Left kidney (tissue), 8 donors: ENCODE measurements at places on chromosomes 16 and 17. TPM values are rescaled to one million over a fixed set of nuclear protein-coding genes. Genes with fewer than 3 reads are reported as not detected.

KRTAP2-2 gene
- polyA plus RNA-seq: not detected

DNA sequence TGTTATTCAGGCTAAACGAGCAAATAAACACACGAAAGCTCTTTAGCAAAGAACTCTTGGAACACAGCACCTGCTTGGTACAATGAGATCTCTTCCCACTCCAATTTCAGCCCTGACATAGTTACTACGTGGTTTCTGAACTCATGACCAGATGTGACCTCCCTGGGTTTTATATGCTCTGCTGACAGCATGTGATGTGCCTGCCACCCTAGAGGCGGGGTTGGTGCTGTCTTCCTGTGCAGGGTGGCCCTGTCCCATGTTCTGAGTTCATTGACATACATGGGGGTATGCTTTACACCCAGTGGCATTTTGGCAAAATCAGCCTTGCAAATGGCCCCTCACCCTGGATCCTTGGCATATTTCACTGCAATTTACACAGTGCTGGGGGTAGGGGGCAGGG is 475.3 kb upstream of the ZFHX3 start:
- no peak for DNase-seq

MATCAP1 gene
- 51.5 TPM for polyA plus RNA-seq

WNT9B gene
- polyA plus RNA-seq: 8.5 TPM

- DNase-seq: no peak
These were observed 37.7 kb downstream of the C16orf78 start for GRCh38 chr16:49411121-49411970.

DNA sequence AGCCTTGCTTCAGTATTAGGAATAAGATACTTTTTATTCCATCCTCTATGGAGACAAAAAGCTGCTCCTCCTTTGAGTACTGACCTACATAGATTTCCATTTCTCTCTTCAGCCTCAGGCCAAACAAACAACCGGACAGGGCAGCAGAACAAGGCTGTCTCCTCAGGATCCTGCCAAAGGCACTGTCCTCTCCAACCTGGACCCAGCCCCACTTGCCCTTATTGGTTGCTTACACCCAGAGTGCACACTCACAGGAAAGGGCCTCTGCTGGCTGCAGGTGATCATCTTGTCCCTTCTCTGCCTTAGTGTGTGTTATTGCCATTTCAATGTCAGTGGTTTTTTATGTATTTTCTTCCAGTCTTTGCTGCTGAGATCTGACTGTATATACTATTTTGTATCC is 26.6 kb downstream of the LIG3 start:
- no peak for DNase-seq

- DNase-seq: peak; percentile 70
These were observed at the start of gene B3GNT9 for GRCh38 chr16:67150833-67151396. B3GNT9 (minus strand) TSS chr16:67150998; CDS start chr16:67150485, 513 bp downstream.

ARL5C gene
- polyA plus RNA-seq: 0.22 TPM

SLC5A2 gene
- 62.1 TPM for polyA plus RNA-seq

- no peak for DNase-seq
These were observed 546 bp upstream of the PSMD7 start for GRCh38 chr16:74296104-74296431.

DNA sequence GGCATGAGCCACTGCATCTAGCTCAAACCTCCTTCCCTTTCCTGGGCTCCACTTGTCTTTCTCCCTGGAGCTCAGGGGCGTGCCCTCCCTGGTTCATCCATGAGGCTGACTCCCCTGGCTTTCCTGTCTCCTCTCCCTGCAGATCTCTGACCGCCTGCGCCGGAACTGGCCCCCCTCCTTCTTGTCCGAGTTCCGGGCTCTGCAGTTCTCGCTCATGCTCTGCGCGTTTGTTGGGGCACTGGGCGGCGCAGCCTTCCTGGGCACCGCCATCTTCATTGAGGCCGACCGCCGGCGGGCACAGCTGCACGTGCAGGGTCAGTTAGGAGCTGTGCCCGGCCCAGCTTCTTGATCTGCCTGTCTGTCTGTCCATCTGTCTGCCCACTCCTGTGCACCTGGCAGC is 1.2 kb upstream of the LAT start:
- DNase-seq: no peak

- DNase-seq: no peak
These were observed 58.1 kb downstream of the SLFN11 start for GRCh38 chr17:35315283-35315682.

HOXB3 gene
- 224 TPM for polyA plus RNA-seq

GRCh38 chr17:79054200-79054960 is 20.2 kb upstream of the ENGASE start:
- no peak for DNase-seq

LGALS9B gene
- polyA plus RNA-seq: not detected

DNA sequence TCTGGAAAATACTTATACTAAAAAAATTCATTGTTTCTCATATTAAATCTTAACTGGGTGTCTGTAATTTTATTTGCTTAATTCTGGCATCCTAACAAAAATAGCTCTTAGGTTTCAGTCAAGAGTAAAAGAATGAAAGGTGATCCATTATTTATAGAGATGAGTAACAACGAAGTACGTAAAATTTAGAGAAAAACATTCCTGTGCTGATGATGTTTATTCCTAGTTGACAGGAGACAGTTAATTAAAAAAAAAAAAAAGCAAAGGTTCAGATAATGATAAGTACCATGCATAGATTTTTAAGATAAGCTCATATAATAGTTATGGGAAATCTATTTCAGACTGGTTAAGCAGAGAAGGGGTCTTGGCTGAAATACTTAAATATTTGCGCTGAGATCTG is 50.8 kb downstream of the ABCA9 start:
- DNase-seq: no peak
